ENCODE measurements at places on chromosomes 3 and 15. TPM values are rescaled to one million over a fixed set of nuclear protein-coding genes. Genes with fewer than 3 reads are reported as not detected.

ALDH1L1 gene
- not detected for total RNA-seq

TNNC1 gene
- total RNA-seq = not detected

MUC4 gene
- total RNA-seq = under 0.01 TPM

TIMP4 gene
- total RNA-seq = not detected

TMEM207 gene
- total RNA-seq = not detected
